Activated naive CD4-positive, alpha-beta T cell (primary cell): ENCODE measurements at places on chromosomes 3 and 15.

- no peak for DNase-seq
Measured at GRCh38 chr3:160130071-160130470, 95.2 kb upstream of the C3orf80 start.

GRCh38 chr15:94610485-94610884 is 379.1 kb downstream of the MCTP2 start:
- DNase-seq = no peak

GRCh38 chr3:37506956-37507535 is 332.7 kb upstream of the LRRFIP2 start:
- no peak for DNase-seq

GRCh38 chr15:46552316-46552715 is 917.5 kb downstream of the SQOR start:
- DNase-seq = no peak
